ENCODE measurements at places on chromosomes 3 and 15. TPM values are rescaled to one million over a fixed set of nuclear protein-coding genes. Genes with fewer than 3 reads are reported as not detected.

CDHR4 gene
- polyA plus RNA-seq = not detected

ZIC4 gene
- polyA plus RNA-seq = not detected

DNA sequence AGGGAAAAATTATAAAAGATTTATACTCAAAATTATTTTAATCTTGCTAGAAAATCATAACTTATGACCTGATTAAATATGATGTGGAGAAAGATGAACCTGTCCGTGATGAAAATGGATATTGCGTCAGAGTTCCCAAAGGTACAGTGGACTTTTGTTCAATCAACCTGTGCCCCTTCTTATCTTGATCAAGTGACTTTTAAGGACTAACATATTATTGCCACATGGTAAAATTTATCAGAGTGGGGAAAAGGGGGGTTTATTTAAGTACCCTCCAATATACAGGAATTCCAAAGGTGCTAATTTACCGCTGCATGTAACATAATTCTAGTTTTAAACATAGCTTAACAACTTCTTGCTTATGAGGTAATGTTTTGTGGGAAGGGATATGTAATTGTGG is 39.6 kb downstream of the HDC start:
- no peak for DNase-seq

DNA sequence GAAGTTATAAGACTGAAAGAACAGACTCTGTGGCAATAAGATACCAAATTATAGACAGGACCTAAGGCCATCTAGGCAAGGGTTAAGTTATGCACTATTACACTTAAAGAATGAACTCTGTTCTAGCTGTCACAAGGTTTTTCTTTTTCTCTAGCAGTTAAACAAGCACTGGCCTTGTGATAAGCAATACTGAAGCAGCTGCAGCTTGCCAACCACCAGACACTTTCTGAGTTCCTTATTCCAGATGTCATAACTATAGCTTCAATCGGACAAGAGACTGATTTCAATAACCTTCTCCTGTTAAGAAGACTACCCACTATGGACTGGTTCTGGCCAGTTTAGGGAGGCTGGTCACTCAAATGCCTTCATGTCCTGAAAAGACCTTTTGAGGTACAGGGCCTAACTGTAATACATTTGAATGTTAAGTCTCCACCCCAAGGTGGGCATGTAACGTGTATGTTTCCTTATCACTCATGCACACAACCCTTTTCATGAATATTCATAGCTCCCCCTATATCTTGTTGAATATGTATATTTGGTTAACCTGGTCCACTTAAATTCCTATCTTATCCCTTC is 85.8 kb downstream of the CFAP20DC start:
- no peak for DNase-seq

GRCh38 chr3:58776231-58776630 is 109.7 kb upstream of the FAM3D start:
- DNase-seq = no peak

GRCh38 chr3:17135696-17136095 is 250.9 kb downstream of the PLCL2 start:
- DNase-seq = peak; percentile 49

DNA sequence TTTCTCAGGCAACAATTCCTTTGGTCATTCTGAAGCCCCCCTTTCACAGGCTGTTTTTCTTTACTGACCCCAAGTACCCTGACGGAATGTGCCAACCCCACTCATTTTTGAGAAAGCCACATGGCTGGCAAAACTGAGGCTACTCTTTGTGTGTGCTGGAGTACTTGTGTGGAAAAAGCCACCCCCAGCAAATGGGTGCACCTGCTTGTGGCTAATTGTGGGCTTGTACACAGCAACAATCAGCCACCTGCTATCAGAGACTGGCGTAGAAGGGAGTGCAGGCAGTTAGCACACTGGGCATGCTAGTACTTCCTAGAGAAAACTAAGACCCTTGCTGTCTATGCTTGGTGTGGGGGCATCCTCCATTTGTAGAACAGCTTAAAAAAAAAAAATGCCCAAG is 110.1 kb upstream of the LMOD3 start:
- no peak for DNase-seq

DNA sequence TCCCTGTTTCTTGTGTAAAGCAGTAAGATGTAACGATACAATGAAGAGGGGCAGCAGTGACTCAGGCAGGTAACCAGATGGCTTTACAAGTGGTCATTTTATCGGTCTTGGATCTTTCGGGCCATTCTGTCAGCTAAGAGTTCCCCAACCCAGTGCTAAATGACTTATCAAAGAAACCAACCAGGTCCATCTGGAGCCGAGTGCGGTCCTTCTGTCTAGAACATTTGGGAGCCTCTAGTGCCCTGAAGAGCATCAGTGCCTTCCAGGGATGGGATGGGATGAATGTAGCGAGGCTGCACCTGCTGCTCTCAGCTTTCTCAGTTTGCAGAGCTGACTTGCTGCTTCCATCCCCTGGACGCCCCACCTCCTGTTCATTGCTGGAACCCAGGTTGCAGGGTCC is 131.7 kb upstream of the AGBL1 start:
- no peak for DNase-seq

DNA sequence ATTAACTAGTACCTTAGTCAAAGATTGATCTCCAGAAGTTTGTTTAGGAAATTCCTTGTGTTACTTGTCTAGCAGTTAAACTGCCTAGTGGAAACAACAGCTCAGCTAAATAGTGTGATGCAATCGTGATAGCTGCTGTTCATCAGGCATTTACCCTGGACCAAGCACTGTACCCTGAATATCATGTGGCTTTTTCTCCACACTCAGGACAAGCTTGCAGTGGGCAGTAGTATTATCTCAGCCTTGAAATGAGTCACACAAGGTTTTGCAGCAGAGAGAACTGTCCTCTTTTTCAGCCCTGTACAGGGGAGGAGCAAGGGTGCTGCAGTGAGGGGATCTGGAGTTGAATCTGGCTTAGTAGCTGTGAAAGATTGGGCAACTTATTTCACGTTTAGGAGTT is 208.4 kb downstream of the TP63 start:
- DNase-seq = no peak

GRCh38 chr15:60580650-60581376 is 101.9 kb upstream of the ICE2 start:
- no peak for DNase-seq

- DNase-seq = no peak
Observed at GRCh38 chr3:171374661-171375285, 85.4 kb downstream of the TNIK start.

EXD1 gene
- polyA plus RNA-seq = not detected

DBR1 gene
- polyA plus RNA-seq = 8.5 TPM

DNA sequence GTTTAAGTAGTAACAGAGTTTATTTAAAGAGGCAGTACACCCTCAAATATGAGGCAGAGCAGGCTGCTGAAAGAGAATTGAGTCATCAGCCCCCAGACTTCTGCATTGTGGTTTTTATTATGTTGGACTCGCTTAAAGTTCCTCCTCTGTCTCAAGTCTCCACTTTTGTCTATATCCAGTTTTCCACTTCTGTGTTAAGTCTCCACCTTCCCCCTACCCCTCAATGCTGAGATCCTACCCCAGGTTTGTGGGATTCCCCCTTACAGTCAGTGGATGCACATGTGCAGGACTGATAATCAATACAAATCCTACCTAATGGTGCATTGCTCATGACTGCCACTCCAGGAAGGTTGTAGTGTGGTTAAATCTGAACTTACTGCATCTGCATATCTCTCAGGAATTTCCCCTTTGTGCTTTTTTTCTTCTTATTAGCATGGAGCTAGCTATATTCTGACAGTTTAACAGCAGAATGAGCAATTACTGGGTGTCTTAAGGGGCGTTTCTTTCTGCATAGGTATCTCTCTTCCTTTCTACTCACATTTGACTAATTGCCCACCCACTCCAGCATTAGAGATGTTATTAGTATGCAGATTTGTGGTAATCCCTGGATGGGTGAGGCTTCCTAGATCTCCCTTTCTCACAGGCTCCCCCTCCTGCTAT is 11.9 kb upstream of the CD200R1L start:
- DNase-seq = no peak

DNA sequence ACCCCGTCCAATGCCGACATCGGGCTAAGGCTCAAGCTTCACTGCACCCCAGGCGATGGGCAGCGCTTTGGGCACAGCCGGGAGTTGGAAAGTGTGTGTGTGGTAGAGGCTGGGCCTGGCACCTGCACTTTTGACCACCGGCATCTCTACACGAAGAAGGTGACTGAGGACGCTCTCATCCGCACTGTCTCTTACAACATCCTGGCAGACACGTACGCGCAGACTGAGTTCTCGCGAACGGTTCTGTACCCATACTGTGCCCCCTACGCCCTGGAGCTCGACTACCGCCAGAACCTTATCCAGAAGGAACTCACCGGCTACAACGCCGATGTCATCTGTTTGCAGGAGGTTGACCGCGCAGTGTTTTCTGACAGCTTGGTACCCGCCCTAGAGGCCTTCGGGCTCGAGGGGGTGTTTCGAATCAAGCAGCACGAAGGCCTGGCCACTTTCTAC is 1.0 kb downstream of the PDE12 start:
- DNase-seq = peak; percentile 14

GRCh38 chr3:58049143-58049785 is 41.0 kb downstream of the FLNB start:
- peak; percentile 92 for DNase-seq

SLC24A1 gene
- 4.9 TPM for polyA plus RNA-seq

- no peak for DNase-seq
Observed at GRCh38 chr15:95208988-95209387, 977.6 kb downstream of the MCTP2 start.

- no peak for DNase-seq
Observed at GRCh38 chr3:125129512-125129997, 73.8 kb upstream of the HEG1 start.

ZNF609 gene
- polyA plus RNA-seq = 3.1 TPM

DNA sequence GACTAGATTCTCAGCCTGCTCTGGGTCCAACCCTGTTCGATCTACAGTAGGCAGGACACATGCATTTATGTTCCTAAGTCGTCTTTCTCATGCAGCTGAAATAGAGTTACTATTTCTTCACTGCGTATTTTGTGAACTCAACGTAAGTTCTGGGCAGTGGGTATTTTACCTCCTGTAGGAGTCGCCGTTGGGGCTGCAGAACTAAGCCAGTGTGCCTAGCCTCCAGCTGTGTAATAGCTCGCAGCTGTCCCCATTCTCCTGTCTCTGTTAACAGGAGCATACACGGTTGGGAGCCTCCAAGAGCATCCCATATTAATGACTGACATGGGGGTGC is 58.4 kb upstream of the HRH1 start:
- DNase-seq = no peak

MTFMT gene
- polyA plus RNA-seq = 11.7 TPM

- no peak for DNase-seq
Observed at GRCh38 chr15:36999778-37000177, 100.6 kb downstream of the MEIS2 start.

- DNase-seq = no peak
Observed at GRCh38 chr15:77859491-77860060, 217.9 kb downstream of the TBC1D2B start.

CCRL2 gene
- 2.1 TPM for polyA plus RNA-seq

- no peak for DNase-seq
Observed at GRCh38 chr15:29081781-29082180, 187.8 kb downstream of the NSMCE3 start.

GRCh38 chr3:194773771-194774455 is 88.2 kb downstream of the FAM43A start:
- DNase-seq = no peak

DNA sequence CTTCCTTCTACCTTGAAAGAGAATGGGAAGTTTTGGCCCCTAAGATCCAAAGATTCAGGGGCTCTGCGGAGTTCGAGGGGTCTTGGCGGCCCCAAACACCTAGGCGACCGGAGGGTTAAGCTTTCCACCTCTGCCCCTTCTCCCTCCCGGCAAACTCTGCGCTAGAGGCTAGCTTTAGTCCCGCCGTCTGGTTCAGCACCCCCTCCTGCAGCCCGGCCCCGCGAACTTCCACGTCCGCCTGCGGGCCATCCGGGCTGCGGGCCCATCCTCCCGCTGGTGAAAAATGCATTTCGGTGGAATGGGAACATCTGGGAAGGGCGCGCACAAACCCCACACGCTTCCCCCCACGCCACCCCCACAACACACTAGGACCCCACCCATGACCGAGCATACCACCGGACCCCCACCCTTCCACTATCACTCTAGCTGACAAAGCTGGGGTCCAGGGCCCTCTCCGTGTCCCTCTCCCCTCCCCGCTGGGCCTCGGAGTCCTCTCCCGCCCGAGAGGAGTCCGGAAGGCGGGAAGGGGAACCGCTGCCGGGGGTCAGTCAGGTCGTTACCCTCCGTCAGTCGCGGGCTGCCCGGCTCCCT is 1.0 kb downstream of the SHOX2 start:
- peak; percentile 25 for DNase-seq

LMAN1L gene
- polyA plus RNA-seq = not detected

GRCh38 chr3:126033765-126034164 is 50.2 kb downstream of the SLC41A3 start:
- DNase-seq = no peak

ADGRG7 gene
- polyA plus RNA-seq = not detected

MINDY2 gene
- polyA plus RNA-seq = 5.1 TPM

CPLX3 gene
- polyA plus RNA-seq = not detected

SHC4 gene
- 0.47 TPM for polyA plus RNA-seq

THOC7 gene
- polyA plus RNA-seq = 99.5 TPM

- no peak for DNase-seq
Observed at GRCh38 chr3:82130046-82130445, 368.6 kb upstream of the GBE1 start.

GOLGA8G gene
- not detected for polyA plus RNA-seq

DNA sequence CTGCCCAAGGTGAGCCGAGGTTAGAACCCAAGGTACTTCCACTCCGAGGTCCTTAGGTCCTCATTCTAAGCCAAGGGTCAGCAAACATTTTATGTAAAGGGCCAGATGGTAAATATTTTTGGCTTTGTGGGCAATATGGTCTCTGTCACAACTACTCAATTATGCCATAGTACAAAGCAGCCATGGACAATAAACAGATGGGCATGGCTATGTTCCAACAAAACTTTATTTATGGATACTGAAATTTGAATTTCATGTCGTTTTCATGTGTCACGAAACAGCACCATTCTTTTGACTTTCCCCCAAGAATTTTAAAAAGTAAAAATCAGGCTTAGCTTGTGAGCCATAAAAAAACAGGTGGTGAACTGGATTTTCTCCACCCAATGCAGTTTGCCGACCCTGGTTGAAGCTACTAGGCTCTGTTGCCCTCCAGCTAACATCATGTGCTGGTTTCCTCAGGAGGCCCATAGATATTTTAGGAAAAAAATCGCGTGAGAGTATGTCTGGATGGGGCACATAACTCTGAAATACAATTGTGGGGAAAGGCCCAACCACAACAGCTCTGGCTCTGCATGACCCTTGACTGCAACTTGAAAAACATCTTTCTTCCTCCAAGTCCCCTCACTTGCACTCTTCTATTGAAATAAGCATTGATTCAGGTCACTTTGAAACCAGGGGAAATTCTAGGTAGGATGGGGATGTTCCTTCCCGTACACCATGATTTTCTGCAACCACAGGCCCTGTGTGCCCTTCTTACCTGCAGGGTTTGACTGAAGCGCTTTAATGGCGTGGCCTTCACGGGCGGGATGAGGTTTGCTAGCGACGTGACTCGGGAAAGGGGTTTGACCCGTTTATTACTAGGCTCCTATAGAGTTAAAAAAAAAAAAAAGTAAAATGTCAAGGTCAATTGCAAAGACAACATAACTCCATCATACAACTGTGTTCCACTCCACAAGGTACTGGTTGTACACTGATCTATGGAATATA is 28.5 kb downstream of the ARHGEF3 start:
- no peak for DNase-seq

Data from kidney (tissue), 22 donors.